AG04449 (cell line): ENCODE measurements at places on chromosomes 1 and 21.

DNA sequence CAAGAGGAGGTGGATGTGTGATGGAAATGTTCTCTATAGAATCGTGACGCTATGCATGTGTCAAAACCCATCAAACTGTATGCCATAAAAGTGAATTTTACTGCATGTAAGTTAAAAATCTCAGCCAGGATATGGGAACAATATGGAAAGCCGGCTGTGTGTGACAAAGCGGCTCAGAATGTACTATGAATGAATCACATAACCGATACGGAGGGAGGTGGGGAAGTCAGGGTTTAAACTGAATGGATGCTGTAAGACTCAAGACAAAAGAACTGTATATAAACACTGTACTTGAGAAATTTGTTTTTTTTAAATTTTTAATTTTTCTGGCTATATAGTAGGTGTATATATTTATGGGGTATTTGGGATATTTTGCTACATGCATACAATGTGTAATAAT, 111.6 kb upstream of the PDE4B start:
- no peak for DNase-seq

- no peak for DNase-seq
Measured at GRCh38 chr1:54502342-54502741, 45.7 kb upstream of the ACOT11 start.

DNA sequence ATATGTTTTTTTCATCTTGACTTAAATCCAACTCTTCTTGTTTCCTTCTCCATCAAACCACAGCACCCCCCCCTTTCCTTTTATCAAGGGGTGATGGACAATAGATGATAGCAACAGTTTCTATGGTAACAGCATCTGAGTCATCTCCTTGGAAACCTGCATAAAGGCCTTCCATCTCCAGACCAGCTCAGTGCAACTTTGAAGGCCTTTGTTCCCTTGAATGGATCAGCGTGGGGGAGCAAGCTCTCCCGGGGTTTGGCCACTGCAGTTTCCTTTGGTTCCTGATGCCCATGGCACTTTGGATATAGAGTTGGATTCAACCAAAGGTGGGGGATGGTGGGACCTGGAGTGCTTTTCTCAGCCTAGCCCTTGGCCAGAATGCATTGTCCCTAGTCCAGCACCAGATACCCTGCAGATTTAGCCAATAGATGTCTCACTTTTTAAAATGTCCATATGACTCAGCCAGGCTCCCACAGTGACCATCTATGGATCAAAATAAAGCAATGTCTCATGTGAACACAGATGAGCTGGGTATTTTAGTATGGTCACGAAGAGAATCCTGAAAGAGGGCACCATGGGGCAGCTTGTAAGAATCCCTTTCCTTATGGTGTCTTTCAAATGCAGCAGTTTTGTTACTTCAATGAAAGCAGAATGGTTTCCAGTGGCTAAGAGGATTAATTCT, 127.7 kb downstream of the SPATA46 start:
- DNase-seq = no peak

GRCh38 chr1:91501523-91501851, 836 bp downstream of the CDC7 start:
- no peak for DNase-seq

DNA sequence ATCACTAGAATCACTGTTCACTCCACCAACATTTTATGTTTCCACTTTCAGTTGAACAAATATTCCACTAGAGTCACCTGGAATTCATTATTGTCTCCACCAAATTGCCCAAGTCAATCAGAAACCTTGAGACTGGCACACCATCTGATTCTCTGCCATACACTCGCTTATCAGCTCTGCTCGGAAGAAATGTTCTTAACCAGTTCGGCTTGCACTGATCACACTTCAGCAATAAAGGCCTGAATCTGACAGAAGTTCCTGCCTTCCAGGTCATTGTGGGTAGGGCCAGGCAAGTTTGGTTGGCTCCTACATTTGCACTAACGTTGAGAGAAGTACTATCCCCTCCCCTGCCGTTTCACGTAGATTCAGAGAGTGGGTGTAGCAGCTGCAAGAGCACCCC, 10.0 kb downstream of the TPM3 start:
- DNase-seq = peak; percentile 31

DNA sequence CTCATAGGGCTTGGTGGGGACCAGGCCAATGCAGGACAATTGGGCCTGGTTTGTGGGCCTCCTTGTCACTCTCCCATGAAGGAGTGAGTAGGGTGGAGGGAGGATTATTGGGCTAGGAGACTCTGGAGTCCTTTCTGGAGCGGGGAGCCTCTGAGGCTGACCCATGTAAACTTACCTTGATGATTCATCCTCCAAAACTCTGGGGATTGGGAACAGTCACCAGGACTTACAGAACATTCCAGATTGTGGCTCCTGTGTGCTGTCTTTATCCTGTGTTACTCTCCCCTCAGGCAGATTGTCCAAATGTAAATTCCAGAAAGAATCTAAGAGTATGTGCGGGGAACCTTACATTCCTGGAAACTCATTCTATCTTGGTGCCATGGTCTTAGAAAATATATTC, 197.6 kb downstream of the CAMTA1 start:
- DNase-seq = no peak

DNA sequence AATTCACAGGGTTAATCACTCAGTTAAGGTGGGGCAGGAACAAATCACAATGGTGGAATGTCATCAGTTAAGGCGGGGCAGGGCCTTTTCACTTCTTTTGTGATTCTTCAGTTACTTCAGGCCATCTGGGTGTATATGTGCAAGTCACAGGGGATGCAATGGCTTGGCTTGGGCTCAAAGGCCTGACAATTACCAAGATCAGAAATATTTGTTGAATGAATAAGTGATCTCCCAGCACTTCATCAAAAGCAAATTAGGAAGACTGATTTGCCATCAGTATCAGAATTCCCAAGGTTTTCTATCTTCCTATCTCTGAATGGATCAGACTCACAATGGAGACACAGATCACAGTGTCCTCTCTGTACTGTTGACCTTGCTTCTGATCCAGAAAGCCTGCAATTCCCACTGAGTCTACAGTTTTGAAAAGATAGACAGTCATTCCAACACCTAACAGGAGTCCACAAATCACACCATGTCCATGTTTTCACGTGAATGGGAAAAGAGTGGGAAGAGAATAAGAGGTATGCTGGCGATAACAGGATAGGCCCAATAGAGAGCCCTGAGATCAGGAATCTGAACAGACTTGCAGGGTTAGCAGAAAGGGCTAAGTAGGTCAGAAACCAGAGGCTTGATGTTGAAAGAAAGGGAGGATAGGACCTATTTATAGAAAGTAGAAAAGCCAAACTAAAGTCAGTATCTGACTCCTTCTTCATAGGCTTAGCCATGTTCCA, 75.3 kb downstream of the KCNK1 start:
- no peak for DNase-seq

DNA sequence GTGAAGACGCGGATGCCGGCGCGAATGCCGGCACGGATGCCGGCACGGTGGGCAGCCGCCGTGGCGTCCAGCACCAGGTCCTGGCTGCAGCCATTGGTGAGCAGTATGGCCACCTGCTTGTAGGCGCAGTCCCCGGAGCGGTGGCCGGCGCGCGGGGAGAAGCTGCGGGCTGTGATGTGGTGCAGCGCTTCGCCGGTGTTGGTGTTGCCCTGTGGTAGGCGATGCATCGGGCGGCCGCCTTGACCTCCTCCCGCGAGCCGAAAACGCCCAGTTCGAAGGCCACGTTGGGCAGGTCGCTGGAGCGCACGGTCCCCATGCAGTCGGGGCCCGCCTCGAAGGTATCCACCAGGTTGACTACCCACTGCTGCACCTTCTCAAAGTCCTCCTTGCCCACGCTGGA, 120.2 kb downstream of the NR5A2 start:
- no peak for DNase-seq

- DNase-seq = no peak
Measured at GRCh38 chr1:108858230-108858950, 1.5 kb upstream of the AKNAD1 start.

DNA sequence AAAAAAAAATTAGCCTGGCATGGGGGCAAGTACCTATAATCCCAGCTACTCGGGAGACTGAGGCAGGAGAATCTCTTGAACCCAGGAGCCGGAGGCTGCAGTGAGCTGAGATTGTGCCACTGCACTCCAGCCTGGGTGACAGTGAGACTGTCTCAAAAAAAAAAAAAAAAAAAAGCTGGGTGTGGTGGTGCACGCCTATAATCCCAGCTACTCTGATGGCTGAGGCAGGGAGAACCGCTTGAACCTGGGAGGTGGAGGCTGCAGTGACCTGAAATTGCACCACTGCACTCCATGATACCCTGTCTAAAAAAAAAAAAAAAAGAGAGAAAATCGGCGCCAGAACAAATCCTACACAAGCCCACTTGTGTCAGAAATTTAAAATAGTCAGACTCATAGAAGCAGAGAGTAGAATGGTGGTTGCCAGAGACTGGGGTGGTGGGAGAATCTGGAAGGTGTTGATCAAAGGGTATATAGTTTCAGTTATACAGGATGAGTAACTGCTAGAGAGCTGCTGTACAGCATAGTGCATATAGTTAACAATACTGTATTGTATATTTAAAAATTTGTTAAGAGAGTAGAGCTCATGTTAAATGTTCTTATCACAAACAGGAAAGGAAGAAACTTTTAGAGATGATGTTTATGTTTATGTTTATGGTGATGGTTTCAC, 9.6 kb downstream of the DIP2A start:
- no peak for DNase-seq

DNA sequence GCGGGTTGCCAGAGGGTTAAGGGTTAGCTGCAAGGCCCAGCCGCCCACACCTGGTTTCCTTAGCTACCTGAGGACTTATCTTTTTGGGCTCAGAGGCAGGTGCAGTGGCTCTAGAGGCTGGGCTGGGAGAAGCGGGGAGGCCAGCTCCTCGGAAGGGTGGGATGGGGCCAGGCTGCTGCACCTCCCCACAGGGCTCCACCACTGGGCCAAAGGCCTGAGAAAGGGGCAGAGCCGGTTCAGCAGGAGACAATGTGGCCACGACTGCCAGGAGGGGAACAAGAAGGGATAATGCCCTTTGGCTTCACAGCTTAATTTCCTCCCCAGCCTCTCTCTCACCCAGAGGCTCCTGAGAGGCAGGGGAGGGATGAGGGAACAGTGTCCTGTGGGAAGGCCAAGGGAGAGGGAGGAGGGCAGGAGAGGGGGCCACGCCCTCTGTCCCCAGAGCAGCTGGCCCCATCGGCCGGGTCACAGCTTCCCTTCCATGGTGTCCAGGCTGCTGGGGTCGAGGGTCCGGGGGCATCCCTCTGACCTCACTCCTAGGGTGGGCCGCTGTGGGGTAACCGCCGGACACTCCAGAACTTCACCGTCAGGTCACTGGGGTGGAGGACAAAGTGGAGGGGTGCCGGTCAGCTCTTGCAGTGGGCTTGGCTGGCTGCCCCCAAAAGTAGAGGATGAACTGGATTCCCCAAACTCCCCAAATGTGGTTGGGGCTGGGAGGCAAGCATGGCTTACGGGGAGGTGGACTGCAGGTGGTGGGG, 50.4 kb downstream of the KIF21B start:
- no peak for DNase-seq

GRCh38 chr1:206722751-206723461, 38.2 kb downstream of the MAPKAPK2 start:
- no peak for DNase-seq

GRCh38 chr1:29592731-29593130, 356.4 kb downstream of the PTPRU start:
- DNase-seq = no peak

DNA sequence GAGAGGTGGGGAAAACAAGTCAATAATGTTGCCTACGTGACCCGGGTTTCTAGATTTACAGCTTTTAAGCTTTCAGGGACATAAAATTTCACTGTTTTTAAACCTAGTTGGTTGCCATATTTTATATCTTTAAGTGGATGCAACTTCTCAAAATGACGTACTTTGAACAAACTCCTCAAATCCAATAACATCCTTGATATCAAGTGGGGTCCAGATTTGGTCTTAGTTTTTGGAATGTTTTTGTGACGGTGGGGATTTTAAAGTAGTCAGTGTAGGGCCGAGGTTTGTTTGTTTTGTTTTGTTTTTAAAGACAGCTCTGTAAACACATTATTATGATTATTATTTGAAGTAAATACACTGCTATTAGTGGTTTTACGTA, 453 bp downstream of the CDKN2C start:
- no peak for DNase-seq

DNA sequence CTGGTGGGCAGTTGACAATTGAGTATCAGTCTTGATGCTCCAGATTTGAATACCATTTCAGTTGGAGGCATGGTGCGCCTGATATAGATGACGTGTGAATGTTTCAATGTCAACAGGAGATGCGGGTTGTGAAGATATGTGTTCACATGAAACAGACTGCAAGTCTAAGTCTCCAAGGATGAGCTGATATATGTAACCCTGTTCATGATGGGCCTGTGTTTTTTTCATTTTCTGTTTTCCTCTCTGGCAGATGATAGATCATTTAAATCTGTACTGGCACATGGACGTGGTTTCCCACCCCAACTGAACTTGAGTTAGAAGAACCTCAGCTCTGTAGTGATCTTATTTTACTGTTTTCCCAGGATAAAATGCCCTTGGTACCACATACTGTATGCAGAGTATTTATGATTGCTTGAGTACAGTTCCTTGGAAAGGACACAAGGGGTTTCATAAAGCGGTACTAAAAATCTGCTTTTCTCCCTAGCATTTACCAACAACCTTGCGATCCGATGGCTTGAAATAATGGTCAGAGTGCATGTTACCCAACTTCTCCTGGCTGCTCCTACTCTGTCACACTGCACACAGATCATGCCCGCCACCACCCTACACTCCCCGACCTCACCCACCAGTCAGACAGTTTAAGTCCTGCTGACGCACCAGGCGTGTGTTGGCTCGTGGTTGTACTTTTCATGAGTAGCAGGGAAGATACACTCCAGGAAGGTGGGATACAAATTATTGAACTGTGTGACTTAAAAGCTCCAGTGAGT, 131.1 kb downstream of the NFIA start:
- no peak for DNase-seq

GRCh38 chr1:104235141-104235540, 485.4 kb downstream of the AMY1C start:
- DNase-seq = no peak

DNA sequence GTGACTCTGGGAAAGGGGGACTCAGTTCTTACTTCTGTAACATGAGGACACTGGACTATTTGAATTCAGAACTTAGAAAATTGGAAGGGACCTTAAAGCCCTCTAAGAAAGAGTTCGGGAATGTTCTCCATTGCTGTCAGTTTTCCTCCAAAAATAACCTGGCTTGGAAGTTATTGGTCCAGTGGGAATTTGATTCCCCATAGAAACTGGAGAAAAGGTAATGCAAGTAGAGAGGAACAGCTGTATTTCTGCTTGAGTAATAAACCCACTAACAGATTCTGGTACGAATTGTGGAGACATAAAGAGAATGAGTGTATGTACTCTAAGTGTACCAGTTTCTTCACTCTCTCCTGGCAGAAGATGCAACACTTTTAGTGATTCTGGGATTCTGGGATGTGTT, 1.8 kb downstream of the ZBED6 start:
- no peak for DNase-seq

- no peak for DNase-seq
Measured at GRCh38 chr21:29279558-29279957, 19.2 kb upstream of the BACH1 start.

- DNase-seq = no peak
Measured at GRCh38 chr1:163171826-163172225, 30.9 kb downstream of the RGS5 start.

- DNase-seq = no peak
Measured at GRCh38 chr1:90384193-90384592, 332.9 kb downstream of the BARHL2 start.

GRCh38 chr1:163528710-163529348, 207.1 kb downstream of the NUF2 start:
- DNase-seq = no peak
